ENCODE measurements at places on chromosomes 16 and 17. TPM values are rescaled to one million over a fixed set of nuclear protein-coding genes. Genes with fewer than 3 reads are reported as not detected.

The CHRNE gene
- 0.87 TPM for total RNA-seq

The MFSD6L gene
- not detected for total RNA-seq

The CLEC19A gene
- total RNA-seq = not detected

The MEIOB gene
- total RNA-seq = 0.15 TPM

The PMP22 gene
- total RNA-seq = 96.4 TPM

The ZNF276 gene
- total RNA-seq = 12.2 TPM

The UTS2R gene
- total RNA-seq = 0.15 TPM

The RNF112 gene
- total RNA-seq = 1.7 TPM

The CMC2 gene
- total RNA-seq = 41.5 TPM

The BAIAP3 gene
- total RNA-seq = 1.5 TPM

The PERCC1 gene
- not detected for total RNA-seq

The RNF43 gene
- total RNA-seq = under 0.01 TPM

The TK1 gene
- total RNA-seq = 50.9 TPM

The RHBDF1 gene
- 60.1 TPM for total RNA-seq

The FAM20A gene
- total RNA-seq = 25.1 TPM

The SPATA22 gene
- total RNA-seq = 1.2 TPM

The TAOK2 gene
- 59.2 TPM for total RNA-seq

The PRSS33 gene
- total RNA-seq = not detected
